ENCODE measurements at places on chromosomes 4 and X.

GRCh38 chr4:126961661-126962060, 671.1 kb upstream of the INTU start:
- DNase-seq = no peak

- DNase-seq = no peak
Observed at GRCh38 chrX:29518100-29518499, 697.3 kb upstream of the MAGEB2 start.

DNA sequence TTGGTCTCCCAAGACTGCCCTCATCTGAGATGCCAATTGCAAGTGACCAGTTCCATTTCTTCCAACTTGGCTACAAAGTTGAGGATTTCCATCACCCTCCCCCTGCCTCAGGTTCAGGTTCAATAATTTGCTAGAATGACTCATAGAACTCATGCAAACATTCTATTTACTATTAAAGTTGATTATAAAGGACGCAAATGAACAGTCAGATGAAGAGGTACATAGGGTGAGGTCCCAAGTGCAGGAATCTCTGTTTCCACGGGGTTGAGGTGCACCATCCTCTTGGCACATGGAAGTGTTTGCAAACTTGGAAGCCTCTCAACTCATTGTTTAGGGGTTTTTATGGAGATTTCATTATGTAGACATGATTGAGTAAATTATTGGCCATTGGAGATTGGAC, 41.0 kb downstream of the FGFBP1 start:
- DNase-seq = no peak

GRCh38 chrX:112066813-112067212, 15.8 kb downstream of the TRPC5 start:
- DNase-seq = no peak

DNA sequence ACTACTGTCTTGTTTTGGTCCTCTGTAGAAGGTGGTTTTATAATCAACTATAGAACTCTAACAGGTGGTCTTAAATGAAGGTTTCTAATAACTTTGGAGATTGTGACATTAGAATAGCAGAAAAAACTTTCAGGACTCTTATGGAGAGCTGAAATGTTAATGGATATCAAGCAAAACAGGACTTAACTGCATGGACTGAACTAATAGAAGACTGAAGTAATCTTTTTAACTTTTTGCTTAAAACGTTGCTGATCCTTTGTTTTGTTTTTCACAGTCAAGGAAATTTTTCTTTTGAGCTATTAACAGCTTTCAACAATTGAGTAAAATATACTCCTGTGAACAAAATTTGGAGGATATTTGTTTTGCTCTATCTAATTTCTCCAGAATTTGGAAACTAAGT, 17.2 kb downstream of the NXT2 start:
- DNase-seq = no peak

DNA sequence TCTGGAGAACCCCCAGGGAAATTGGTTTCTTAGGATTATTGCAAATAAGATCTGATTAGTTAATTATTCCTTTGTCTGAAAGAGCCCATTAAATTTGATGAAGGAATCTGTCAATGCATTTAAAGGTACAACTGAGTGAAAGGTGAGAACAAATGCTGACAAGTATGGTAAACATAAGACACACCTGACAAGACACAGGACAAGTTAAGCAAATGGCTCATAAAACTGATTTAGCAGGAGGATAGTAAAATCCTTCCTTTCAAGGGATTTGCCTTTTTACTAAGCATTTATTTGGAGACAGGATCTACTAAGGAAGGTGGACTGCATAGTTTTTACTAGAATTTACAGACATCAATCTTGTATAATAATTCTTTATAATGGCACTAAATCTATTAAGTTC, 553.9 kb downstream of the SPRY1 start:
- DNase-seq = no peak

DNA sequence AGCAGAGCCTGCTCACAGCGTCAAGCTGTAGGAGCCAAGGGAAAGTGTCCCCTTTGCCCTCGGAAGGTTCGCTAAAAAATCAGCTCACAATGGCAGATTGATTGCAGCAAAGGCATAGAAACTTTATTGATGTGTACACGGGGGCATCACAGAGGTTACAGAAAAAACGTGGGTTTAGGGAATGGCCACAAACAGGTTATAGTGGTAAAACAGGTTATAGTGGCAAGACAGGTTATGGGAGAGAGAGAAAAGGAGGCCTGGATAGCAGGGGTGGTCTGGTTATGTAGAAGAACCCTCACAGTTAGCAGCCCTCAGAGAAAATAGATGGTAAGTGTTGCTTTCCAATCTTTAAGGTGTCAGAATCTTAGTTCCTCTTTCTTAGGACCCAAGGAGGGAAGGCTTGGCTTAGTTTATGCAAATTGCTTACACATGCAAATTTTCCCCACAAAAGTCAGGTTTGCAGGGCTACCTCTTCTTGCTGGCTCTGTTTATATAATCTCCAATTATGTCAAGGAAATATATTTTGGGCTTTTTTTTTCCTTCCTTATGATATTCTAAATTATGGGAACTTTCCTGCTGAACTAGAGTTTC, 113.7 kb downstream of the BMP15 start:
- DNase-seq = no peak

DNA sequence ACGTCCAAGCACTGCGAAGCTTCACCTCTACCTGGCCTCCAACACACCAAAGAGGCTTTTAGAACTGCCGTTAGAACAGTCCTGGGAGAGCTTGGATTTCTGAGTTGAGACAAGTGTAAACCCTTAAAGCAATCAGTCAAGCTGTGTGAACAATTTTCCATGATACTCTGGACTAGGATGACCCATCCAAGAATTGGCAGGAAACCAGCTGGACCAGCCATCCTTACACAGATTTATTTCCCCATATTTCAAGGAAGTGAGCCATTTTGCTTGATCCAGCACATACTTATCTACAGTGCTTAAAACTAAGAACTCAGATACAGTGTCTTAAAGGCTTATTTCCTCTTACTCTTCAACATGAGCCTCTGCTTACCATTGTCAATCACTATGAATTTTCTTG, 340.7 kb upstream of the HS3ST1 start:
- no peak for DNase-seq

- DNase-seq = peak; percentile 41
Observed at GRCh38 chrX:69024161-69024736, 141.0 kb downstream of the PJA1 start.

DNA sequence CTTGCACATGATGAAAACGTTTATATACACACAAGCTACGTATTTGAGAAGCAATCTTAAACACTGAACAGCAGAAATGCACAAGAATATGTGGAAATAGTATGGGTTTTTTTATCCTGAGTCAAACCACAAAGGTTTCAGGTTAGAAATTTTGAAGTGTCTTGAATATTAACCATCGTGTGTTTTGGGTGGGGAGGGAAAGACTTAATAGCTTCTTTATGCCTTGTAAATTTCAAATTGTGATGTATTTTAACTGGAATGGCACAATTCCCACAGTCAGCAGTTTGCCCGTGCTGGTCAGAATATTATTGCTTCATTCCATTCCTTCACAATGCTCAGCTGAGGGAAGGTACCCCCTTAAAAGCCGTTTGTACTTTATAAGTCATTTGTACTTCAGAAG, 67.4 kb upstream of the WDR1 start:
- DNase-seq = no peak

- peak; percentile 74 for DNase-seq
Observed at GRCh38 chrX:545452-545885, 85.1 kb upstream of the SHOX start.

DNA sequence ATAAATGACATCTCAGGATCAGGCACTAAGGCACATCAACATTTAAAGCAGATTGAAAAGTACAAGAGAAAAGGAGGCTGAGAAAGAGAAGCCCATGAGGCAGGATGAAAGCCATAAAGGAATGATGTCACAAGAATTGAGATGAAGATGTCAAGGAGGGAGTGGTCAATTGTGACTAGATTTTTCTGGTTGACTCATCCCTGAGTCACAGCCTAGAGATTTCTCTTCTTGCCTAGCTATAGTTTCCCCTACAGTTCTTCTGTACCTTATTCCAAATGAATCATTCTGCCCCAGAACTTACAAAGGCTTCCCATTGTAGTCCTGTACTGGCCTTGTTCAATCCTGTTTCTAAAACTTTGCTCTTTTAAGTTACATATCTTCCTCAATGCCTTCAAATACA, 3.4 kb upstream of the USP53 start:
- DNase-seq = peak; percentile 88

Data from osteoblast (primary cell).